ENCODE measurements at places on chromosomes 1 and 21.

GRCh38 chr1:15060104-15060503 is 93.4 kb upstream of the TMEM51 start:
- DNase-seq, result no peak

DNA sequence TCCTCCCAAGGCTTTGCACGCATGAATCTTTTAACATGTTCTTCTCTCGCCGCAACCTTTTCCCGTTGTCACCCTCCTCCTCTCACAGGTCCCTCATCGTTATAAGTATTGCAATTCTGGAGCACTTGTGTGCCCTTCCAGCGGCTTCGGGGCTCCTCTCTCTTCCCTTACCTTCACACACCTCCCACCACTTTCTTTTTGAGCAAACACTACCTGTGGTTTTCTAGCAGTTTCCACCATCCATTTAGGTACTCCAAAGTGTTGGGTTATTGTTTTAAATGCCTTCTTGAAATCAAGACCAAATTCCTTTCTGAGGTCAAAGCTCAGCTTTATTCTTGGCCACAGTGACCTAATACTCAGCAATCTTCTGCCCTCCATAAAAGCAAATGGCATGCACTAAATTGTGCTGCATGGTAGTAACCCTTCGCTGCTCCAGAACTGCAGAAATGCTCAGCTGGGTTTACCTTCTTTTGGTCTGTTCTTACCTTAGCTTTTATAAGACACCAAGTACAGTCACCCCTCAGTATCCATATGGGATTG is 472.4 kb downstream of the SETD4 start:
- no peak for DNase-seq

- no peak for DNase-seq
These were observed 21.0 kb upstream of the RAP1A start for GRCh38 chr1:111598544-111598943.

GRCh38 chr1:227586733-227587132 is 23.4 kb downstream of the ZNF678 start:
- no peak for DNase-seq

DNA sequence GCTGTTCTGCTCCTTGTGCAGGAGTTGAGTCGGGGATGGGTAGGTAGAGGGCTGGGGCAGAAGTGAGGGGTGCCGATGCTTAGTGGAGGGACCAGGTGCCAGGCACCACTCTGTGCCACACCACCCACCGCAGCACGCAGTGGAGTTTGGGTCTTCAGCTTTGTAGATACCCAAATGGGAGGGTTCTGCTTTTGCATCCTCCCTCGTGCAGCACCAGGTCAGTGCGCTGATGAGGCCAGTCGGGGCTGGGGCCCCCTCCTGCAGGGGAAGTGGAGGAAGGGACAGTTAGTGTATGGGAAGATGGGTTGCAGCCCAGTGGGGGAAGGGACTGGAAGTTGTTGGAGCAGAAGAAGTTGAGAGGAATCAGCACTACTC is 244.0 kb downstream of the RHOU start:
- DNase-seq, result no peak

- peak; percentile 85 for DNase-seq
These were observed 29.9 kb upstream of the CTBS start for GRCh38 chr1:84603941-84604830.

DNA sequence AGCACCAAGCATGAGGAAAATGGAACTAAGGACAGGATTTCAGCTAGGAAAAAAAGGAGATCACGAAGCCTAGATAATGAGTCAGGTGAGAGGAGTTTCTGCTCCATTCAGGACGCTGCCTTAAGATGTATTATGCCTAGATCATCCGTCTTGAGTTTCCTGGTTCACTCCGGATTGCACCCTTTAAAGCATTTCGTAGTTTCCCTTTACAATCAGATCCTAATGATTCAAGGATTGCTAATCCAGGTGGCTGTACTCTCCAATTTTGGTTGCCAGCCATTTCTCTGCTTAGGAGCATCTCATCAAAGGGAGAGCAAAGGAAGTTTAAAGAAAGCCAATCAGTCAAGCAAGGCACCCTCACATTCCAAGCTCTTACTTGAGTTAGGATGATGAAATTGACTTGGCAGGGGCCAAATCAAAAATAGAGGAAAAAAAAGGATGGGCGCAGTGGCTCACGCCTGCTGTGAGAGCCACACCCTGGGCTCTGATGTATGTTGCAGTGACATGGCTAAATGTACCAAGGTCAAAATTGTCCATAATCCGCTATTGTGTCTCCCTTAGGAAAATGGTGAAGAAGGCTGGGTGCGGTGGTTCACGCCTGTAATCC is 156.9 kb upstream of the SOD1 start:
- DNase-seq, result no peak

GRCh38 chr1:152912900-152913299 is 4.6 kb downstream of the IVL start:
- no peak for DNase-seq

- no peak for DNase-seq
These were observed 27.4 kb downstream of the MORC3 start for GRCh38 chr21:36347278-36347961.

- no peak for DNase-seq
These were observed 1.2 kb upstream of the RNF223 start for GRCh38 chr1:1075148-1075935.

DNA sequence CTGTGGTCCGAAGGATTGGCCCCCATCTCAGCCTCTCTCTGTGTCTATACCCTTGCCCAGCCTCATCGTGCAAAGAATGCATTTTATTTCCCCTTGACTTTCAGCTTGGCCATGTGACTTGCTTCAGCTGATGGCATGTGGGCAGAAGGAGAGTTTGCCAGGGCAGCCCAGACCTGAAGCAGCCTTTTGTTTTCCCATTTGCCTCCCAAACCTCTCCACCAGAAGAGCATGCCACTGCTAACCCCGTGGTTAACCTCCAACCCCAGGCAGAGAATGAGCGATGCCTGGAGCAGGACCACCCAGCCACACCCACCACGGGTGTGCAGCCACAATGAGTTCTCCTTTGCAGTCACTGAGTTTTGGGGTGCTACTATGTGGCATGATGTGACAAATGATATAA is 136.4 kb downstream of the SETD4 start:
- DNase-seq, result no peak

DNA sequence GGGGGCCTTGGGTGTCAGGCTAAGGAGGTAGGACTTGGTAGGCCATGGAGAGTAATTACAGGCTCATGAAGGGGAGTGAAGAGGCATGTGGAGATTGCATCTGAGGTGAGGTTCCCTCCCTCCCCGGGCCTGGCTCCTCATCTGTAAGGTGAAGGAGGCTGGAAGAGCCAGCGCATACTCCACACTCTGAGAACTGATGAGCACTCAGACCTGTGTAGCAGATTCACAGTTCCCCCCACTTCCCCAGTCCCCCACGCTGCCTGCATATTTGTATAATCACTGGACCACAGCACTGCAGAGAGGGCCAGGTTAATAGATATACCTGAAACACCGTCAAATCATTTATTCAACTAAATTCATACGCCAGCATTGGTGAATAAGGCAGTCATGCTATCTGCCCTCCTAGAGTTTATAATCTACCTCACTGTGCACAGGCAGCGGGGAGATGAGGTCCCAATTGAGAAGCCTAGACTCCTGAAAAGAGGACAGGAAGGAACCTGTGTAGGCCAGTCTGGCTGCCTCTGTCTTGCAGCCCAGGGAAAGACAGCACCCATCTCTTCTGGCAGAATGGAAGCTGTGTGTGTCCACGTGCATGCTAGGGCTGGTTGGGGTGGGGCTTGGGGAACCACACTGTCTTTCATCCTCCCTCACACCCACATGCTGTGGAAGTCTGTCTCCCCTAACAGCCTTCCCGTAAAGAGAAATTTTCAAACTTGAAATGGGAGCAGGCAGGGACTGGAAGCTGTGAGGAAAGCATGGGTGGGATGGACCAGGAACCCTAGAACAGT is 110.6 kb upstream of the ATP1A1 start:
- DNase-seq, result no peak

GRCh38 chr1:55305735-55306134 is 90.6 kb upstream of the USP24 start:
- DNase-seq, result no peak

GRCh38 chr21:44092211-44092610 is 15.0 kb upstream of the PWP2 start:
- no peak for DNase-seq

DNA sequence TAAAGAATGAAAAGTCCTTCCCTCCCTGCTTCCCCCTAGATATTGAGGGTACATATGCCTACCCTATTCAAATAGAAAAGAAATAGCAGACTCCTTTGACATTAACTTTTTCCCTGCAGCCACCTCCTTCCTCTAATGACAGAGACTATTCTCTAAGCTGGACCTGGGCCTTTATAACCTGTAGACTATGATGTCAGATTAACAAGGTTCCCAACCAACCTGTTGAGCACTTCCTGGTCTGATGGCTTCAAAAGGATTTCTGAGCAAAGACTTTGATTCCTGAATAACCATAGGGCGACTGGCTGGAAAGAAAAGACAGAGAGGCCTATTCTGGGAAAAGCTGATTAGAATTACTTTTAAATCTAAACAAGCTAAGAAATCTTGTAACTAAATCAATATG is 18.4 kb upstream of the C1orf216 start:
- DNase-seq, result no peak

- DNase-seq, result no peak
These were observed 24.1 kb downstream of the TARBP1 start for GRCh38 chr1:234454926-234455325.

DNA sequence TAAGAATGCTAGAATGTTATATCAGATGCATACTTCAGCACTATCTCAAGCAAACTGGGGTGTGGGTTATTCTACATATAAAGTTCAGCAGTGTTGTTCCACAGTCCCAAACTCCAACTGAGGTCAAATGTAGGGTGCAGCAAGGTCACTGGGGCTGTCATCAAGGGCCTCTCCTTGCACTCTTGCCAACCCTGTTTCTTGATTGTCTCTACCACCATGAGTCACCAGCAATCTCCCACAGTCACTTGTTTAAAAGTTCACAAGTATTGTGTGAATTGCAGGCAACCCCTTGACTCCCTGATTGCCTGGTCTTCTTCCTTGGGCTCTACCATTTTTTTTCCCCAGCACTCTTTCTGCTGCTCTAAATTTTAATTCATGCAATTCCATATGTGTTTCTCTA is 10.6 kb downstream of the METTL18 start:
- no peak for DNase-seq

- DNase-seq, result no peak
These were observed 3.2 kb downstream of the LRRC8B start for GRCh38 chr1:89527750-89528381.

DNA sequence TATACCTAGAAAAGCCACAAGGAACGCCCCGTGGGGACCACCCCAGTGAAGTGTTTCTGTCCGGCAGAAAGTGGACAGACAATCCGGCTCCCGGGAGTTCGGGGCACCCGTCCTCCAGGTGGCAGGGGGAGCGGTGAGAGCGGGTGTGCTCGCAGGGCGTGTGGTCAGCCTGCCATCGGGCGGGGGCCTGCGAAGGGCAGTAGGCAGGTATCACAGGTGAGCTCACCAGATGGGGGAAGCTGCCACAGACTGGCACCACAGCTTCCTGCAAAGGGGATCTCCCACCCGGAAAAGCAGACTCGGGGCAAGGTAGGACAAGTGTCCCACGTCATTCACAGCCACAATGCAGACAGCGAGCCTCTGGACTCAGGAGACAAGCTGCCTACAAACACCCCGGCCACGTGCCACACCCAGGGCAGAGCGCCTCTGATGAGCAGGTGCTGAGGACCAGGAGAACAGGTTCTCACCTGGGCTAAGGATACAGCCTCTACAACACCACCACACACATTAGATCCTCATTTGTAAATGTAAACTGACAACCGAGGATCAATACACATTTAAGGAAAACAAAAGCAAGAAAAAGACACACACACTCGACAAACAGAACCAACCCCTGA is 36.4 kb downstream of the VPS26C start:
- DNase-seq, result no peak

GRCh38 chr1:209924390-209924789 is 13.6 kb upstream of the SYT14 start:
- no peak for DNase-seq

GRCh38 chr1:207309745-207310273 is 11.7 kb upstream of the CD55 start:
- DNase-seq, result peak; percentile 39

DNA sequence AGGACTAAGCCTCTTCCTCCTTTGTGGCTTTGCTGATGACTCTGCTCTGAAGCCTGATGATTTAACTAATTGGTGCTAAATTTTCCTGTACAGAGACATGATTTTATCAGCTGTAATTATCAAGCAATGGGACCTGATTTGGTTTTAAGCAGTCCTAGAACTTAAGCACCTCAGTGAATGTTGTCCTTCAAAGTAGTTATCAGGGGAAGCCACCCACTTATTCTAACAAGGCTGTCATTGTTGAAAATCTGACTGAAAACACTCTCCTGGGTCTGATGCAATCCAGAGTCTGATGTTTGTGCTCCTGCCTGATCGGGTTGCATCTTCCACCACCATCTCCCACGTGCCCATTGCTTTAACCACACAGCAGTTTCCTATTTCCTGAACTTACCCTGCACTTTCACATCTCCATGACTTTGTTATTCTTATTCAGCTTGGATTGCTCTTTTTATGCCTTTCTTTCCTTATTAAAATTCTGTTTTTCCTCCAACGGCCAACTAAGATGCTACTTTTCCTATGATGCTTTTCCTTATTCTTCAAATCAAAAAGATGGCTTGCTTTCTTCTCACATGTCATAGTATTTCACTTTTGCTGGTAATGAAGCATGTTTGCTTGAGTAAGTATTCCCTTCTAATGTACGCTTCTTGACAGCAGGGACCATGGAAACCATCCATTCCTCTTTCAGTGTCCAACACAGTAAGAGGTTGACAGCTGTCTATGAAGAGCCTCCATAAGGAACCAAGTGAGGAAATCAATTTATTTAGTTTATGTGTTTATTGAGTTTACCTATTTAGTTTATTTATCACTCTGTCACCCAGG is 55.0 kb downstream of the S1PR1 start:
- DNase-seq, result peak; percentile 83

DNA sequence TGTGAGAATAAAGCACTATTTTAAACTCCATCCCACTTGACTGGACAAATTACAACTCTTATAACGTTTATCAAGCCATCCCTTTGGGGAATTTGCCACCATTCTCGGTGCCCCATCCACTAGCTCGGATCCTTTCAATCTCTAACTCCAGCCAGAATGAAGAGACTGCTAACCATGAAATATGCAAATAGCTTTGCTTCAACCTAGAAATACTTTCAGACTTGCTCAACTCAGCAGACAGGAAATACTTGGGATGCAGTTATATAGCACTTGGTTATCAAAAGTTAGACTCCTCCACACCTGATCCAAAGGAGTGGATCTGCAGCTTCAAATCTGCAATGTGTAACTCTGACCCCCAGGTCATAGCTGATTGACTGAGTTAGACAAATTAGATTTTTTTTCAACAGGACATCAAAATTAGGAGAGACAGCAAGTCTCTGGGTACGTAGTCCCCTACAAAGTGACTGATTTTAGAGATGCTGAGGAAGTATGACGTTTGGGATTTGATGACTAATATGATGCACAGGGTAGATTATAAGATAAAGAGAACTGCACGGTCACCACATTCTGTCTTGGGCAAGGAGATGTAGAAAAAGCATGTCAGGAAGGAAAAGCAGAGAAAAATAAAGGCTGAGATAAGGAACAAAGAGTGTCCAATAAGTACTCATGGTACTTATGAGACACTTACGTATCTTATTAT is 496.0 kb downstream of the AGBL4 start:
- DNase-seq, result no peak

Measured in HepG2 (cell line).